Lung (tissue), 17 donors: ENCODE measurements at places on chromosomes 12 and 14.

GRCh38 chr12:56158926-56159461 is 835 bp downstream of the MYL6 start:
- H3K4me3 ChIP-seq, result peak overlapping the region; percentile 92
- H3K27me3 ChIP-seq, result no peaks in the 10 kb centered on the region
- H3K27ac ChIP-seq, result peak overlapping the region; percentile 96
- DNase-seq, result peak; percentile 82

GRCh38 chr12:104546575-104546974 is 89.8 kb downstream of the CHST11 start:
- DNase-seq, result no peak
- no peaks in the 10 kb centered on the region for H3K27me3 ChIP-seq
- H3K4me1 ChIP-seq, result peaks cover 5% of the 10 kb centered on the region
- no peak overlapping the region for H3K4me3 ChIP-seq
- H3K27ac ChIP-seq, result no peak overlapping the region

DNA sequence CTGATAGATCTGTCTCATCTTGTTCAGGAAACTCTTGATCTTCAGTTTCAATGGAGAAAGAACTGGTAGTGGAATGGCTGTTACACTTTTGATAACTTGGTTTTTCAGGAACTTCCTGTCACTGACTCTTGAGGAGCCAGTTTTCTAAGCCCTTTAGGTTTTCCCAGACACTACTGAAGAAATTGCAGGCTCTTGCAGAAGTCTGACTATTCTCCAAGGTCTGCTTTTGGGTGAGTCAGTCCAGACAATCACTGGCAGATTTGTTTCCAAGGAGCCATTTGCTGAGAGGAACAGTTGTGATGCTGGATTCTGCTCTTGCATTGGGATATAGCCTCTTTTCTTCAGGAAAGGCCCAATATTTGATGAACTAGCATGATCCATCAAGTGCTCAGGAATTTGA is 468.0 kb downstream of the FUT8 start:
- no peaks in the 10 kb centered on the region for H3K4me1 ChIP-seq
- H3K36me3 ChIP-seq, result no peaks in the 10 kb centered on the region
- DNase-seq, result no peak

GRCh38 chr14:32430326-32430725 is 101.2 kb downstream of the AKAP6 start:
- no peak overlapping the region for H3K4me3 ChIP-seq
- peak overlapping the region; percentile 55 for H3K27ac ChIP-seq
- H3K36me3 ChIP-seq, result peaks cover 3% of the 10 kb centered on the region

DNA sequence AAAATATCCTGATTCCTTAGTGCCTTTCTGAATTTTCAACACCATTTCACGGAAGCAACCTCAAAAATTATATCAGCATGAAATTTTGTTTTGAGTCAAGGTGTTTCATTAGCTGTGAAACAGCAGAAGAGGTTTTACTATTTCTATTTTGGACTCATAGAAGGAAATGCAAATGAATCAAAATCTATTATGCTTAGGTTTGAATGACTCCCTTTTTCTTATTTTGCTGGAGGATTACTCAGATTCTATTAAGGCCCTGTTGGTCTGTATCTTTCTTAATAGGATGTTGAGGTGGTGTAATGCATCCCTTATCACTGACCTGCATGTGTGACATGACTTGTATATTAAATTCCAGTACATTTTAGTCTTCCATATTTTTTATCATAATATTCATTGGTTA is 165.8 kb downstream of the TMTC2 start:
- no peak for DNase-seq
- H3K4me1 ChIP-seq, result no peaks in the 10 kb centered on the region
- H3K36me3 ChIP-seq, result no peaks in the 10 kb centered on the region
- H3K4me3 ChIP-seq, result no peak overlapping the region
- H3K27ac ChIP-seq, result no peak overlapping the region

- H3K4me1 ChIP-seq, result peaks cover 27% of the 10 kb centered on the region
- no peak overlapping the region for H3K4me3 ChIP-seq
- no peaks in the 10 kb centered on the region for H3K27me3 ChIP-seq
- H3K36me3 ChIP-seq, result no peaks in the 10 kb centered on the region
Observed at GRCh38 chr12:76786986-76787385, 23.1 kb downstream of the ZDHHC17 start.

GRCh38 chr14:81103443-81103842 is 117.3 kb downstream of the GTF2A1 start:
- no peaks in the 10 kb centered on the region for H3K4me1 ChIP-seq
- no peak overlapping the region for H3K4me3 ChIP-seq
- no peak overlapping the region for H3K27ac ChIP-seq
- H3K36me3 ChIP-seq, result no peaks in the 10 kb centered on the region

DNA sequence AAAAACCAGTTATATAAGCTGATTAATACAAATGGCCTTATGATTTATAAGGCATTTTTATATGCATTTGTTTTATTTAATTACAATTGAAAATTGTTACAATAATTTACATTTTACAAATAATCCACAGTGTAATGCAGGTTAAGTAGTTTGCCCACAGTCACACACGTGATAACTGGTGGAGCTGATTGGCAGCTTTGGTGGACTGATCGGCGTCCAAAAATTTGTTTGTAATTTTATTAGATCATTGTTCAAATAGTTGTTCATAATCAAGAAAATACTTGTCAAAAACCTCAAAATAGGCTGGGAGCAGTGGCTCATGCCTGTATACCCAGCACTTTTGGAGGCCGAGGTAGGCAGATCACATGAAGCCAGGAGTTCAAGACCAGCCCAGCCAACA is 59.7 kb downstream of the AEBP2 start:
- no peak overlapping the region for H3K27ac ChIP-seq
- peaks cover 3% of the 10 kb centered on the region for H3K4me1 ChIP-seq
- no peaks in the 10 kb centered on the region for H3K27me3 ChIP-seq
- H3K4me3 ChIP-seq, result no peak overlapping the region
- H3K36me3 ChIP-seq, result peaks cover 9% of the 10 kb centered on the region
- DNase-seq, result no peak

GRCh38 chr12:110677982-110678381 is 10.9 kb downstream of the HVCN1 start:
- H3K27me3 ChIP-seq, result no peaks in the 10 kb centered on the region
- no peak overlapping the region for H3K27ac ChIP-seq
- H3K4me1 ChIP-seq, result peaks cover 1% of the 10 kb centered on the region

- no peak overlapping the region for H3K4me3 ChIP-seq
- H3K4me1 ChIP-seq, result no peaks in the 10 kb centered on the region
- DNase-seq, result no peak
- no peaks in the 10 kb centered on the region for H3K27me3 ChIP-seq
- H3K27ac ChIP-seq, result no peak overlapping the region
Observed at GRCh38 chr14:65193916-65194590, 91.7 kb upstream of the MAX start.

DNA sequence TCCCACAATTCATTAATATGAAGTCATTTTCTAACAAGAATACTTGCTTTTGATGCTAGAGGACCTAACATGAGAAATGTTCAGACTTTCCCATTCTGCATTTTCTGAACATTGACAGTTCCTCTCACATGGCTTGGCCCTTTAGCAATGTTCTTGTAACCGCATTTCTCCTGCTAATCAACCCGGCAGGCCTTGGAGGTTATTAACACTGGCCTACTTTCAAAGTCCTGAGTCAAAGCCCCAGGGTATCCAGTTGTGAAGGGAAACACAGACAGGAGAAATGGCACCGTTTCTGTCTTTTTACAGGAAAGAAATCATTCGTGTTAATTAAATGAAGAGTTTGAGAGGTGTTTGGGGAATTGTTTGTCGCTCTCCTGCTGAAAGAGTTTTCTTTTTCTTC is 446.5 kb upstream of the MIS18BP1 start:
- H3K4me1 ChIP-seq, result peaks cover 4% of the 10 kb centered on the region
- DNase-seq, result no peak
- no peak overlapping the region for H3K27ac ChIP-seq
- no peaks in the 10 kb centered on the region for H3K27me3 ChIP-seq

- no peaks in the 10 kb centered on the region for H3K4me1 ChIP-seq
- H3K36me3 ChIP-seq, result no peaks in the 10 kb centered on the region
- no peak overlapping the region for H3K27ac ChIP-seq
- DNase-seq, result no peak
Observed at GRCh38 chr14:85186082-85186481, 343.9 kb upstream of the FLRT2 start.

GRCh38 chr14:36647824-36648753 is 13.6 kb upstream of the PAX9 start:
- DNase-seq, result peak; percentile 65
- H3K4me1 ChIP-seq, result no peaks in the 10 kb centered on the region
- H3K27ac ChIP-seq, result no peak overlapping the region
- H3K36me3 ChIP-seq, result no peaks in the 10 kb centered on the region
- peak overlapping the region; percentile 40 for H3K4me3 ChIP-seq

GRCh38 chr12:5308216-5308615 is 123.7 kb upstream of the NTF3 start:
- H3K4me1 ChIP-seq, result no peaks in the 10 kb centered on the region
- no peaks in the 10 kb centered on the region for H3K36me3 ChIP-seq
- H3K27ac ChIP-seq, result no peak overlapping the region
- no peak overlapping the region for H3K4me3 ChIP-seq
- no peak for DNase-seq
